NCI-H1417 (cell line): ENCODE measurements at places on chromosomes 7 and 10.

GRCh38 chr10:124956764-124957163 is 14.8 kb downstream of the ZRANB1 start:
- DNase-seq, result no peak

DNA sequence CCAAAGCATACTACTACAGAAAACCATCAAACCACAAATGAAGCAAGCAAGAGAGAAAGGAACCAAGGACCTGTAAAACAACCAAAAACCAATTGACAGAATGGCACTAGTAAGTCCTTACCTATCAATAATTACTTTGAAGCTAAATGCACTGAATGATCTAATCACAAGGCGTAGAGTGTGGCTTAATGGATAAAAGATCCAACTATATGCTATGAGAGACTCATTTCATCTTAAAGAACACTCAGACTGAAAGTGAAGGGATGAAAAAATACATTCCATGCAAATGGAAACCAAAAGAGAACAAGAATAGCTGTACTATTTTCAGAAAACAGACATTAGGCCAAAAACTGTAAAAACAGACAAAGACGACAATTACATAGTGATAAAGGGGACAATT is 70.7 kb downstream of the CRPPA start:
- no peak for DNase-seq

GRCh38 chr7:36082910-36083309 is 70.1 kb upstream of the EEPD1 start:
- no peak for DNase-seq

- DNase-seq, result peak; percentile 78
Observed at GRCh38 chr7:127245002-127245401, 7.7 kb downstream of the GRM8 start.

DNA sequence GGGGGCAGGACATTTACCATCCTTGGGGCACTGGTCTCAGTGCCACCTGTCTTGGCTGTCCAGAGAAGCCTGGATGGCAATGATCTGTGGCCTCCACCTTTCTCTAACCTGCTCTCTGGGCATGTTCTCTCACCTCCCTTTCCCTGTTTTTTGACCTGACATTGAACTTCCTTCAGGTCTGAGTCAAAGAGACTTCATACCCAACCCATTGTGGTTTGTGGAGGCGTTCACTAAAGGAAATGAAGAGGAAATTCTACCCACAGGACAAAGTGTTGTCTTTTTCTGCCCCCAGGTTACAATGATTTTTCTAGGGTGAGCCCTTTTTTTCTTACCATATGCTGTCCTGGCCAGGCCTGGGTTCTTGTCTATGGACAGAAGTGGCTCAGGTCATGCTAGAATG is 76.6 kb downstream of the CYP26A1 start:
- DNase-seq, result no peak

GRCh38 chr10:137606-138005 is 2.4 kb downstream of the ZMYND11 start:
- no peak for DNase-seq

DNA sequence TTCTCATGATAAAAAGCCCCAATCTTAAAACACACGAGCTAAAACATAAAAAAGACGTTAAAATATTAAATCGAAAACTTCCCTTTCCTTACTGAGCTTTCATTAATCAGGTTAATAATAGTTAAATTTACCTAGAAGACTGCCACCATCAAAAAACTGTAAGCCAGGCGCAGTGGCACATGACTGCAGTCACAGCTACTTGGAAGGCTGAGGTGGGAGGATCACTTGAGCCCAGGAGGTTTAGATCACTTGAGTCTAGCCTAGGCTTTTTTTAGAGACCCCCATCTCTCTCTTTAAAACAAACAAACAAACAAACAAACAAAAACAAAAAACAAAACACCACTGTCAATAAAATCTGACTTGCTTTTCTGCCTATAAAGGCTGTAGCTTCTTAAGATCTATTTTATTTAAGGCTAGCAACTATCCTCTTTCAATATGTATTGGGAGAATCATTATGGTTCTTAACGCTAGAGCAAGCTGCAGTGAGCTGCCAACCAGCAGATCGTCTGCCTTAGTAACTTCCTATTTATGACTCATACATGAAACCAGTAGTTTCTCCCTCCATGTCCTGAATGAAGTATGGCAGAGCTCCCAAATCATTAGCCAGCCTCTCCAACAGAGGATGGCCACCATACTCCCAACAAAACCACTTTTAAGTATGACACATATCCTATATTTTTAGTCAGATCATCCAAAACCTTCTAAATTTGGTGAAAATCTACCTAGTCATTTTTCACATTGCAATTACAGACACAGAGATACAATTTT is 163.7 kb downstream of the SRPK2 start:
- no peak for DNase-seq

DNA sequence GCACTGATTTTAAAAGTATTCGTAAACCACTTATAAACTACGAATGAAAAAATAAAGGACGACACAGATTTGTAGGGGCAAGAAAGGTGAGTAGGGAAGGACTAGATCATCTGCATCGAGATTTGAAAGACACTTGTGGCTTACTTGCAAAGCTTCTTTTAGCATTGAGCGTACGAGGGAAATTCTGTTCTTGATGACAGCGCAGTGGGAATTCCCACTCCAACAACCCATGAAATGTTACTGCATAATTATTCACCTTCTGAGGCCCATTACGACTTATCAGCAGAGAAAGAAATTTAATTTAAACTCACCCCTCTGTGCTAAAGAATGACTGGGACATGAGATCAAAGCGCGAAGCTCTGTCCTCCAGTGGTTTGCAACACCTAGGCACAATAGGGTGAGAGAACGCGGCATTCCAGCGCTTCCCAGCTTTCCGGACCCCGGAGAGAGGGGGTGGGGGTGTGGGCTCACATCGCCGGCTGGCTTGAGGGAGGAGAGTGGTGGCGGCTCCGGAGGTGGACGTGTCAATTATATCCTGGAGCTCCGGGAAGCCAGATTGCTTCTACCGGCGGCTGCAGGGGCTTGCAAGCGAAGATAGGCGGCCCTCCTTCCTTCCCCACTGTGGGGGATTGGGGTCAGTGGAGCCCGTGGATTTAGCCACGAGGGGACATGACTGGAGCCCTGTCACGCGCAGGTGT is 10.3 kb downstream of the SP8 start:
- DNase-seq, result no peak

DNA sequence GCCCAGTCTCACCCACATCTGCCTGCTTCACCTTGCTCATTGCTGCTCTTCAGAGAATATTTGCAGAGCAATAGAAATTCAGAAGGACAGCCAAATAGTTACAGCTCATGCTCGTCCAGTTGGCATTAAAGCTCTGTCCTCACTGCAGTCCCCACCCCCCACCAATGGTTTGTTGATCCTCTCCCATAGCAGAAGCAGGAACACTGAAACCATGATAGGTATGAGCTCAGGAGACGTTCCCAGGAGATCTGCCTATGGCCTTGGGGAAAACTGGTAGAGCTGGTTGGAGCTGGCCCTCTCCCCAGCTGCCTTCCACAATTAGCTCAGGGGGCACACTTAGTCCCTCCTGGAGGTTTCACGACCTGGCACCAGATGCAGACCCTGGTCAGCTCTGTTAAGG is 68.6 kb upstream of the KMT2C start:
- DNase-seq, result peak; percentile 25

DNA sequence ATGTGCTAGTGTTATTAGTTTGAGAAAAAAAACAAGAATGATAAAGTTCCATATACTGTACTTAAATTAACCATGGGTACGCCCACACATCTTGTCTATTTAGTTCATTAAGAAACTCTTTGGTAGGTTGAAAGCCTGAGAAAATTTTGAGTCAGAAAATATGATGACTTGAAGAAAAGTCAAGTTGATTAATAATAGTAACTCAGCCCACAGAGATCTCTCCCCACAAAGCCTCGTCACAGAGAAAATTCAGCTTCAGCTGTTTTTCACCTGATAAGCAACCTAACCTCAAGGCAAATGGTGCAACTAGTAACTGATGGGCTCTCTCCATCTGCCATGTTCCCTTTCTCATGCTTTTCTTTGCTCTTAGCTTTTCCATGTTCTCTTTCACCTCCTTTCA is 1021.6 kb downstream of the GATA3 start:
- no peak for DNase-seq

DNA sequence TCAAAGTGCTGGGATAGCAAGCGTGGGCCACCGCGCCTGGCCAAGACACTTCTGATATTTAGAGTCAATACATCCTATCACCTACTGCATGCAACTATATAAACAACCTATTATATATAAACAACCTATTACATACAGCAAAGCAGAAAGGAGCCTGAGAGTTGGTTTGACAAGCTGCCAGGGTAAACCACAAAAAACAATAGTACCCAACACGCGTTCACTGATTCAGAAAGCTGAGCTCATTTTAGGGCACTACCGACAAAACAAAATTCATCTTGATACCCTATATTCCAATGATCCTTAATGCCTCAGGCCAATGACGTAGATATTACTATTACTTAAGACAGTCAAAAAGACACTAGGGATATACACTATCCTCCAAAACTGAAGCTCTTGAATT is 16.2 kb downstream of the MALSU1 start:
- DNase-seq, result no peak

DNA sequence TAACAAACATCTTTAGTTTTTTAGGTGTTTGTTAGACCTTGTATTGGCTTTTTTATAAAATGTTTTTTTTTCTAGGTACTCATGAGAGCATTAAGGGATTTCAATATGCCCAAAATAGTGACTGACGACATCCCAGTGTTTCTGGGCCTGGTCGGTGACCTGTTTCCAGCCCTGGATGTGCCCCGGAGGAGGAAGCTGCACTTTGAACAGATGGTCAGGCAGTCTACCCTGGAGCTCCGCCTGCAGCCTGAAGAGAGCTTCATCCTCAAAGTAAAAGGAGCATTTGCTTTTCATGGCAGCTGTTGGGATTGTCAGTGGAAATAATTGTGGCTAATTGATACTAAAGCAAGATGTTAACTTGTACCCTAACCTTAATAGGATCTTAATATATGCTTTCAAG is 161.5 kb downstream of the DNAH11 start:
- DNase-seq, result peak; percentile 23

DNA sequence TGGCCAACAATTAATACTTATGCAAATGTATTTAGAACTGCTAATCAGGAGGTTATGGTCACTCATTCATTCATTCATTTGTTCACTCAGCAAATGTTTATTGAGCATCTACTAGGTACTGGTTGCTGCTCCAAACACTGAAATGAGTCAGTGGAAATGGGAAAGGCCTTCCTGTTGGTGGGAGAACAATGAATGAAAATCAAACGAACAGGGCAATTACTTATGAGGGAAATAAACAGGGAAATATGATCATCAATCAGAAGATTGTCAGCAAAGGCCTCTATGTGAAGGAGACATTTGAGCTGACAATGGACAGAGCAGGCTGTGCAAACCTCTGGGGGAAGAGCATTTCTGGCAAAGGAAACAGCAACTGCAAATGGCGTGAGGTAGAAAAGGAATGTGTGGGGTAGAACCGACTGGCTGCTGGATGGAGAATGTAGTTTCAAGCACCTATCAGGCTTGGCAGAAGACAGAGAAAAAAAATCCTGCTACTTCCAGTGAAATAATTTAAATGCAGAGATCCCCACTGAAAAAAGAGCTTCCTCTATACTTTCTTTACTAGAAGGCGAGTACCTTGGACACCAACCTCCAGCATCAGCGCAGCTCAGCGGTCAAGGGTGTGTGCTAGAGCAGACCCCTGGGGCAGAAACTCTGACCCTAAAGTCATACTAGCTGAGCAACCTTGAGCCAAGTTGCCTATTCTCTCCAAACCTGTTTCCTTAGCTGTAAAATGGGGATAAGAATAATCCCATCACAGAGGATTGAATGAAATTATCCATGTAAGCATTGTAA is 108.8 kb upstream of the EEPD1 start:
- DNase-seq, result no peak

DNA sequence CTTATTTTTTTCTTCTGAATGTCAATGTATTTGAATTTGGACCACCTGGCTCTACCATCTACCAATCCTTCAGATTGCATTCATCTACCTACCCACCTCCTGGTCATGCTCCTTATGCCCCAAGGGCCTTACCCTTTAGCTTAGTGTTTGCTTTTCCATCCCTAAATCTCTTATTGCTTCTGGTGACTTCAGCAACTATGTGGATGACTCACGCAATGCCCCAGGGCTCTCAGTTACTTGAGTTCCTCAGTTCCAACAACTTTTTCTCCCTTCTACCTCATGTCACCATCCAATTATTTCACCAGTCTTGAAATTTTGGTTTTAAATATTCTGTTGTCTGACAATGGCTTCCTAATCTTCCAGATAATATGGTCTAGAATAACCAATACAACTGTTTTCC is 118.9 kb downstream of the CFAP58 start:
- no peak for DNase-seq
